Activated T-cell treated with anti-CD3 and anti-CD28 coated beads for 1 hour (primary cell): ENCODE measurements at places on chromosomes 5 and 9.

DNA sequence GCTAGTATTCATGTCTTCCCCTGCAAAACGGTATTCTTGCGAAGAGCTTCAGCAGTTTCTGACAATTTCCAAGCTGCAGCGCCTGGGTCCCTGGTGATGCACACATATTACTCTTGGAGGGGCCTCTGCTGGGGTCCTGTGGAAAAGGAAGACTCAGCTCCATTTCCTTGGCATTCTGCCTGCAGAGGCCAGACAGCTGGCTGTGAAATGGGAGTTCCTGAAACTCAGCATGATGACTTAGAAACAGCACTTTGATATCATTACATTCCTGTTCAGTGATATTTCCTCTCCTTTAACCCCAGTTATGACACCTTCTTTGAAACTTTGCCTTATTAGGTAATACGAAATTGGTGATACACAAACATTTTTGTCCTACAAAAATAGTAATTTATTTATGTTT is 98.5 kb downstream of the APBA1 start:
- no peak for DNase-seq

DNA sequence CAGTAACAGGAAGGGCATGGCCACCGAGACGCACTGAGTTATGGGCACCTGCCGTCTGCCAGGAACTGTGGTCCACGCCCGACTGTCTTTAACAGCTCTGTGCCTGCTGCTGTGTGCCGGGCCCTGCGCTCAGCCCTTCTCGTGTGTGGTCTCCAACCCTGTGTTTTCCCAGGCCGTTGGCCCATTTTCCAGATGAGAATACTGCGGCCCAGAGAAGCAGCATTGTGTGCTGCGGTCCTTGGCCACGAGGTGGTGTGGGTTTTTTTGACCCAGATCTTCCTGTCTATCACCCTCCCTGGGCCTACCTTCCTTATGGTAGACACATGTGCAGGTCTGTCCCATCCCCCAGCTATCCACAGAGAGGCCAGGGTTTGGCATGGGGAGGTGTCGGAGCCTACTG is 47.0 kb downstream of the RXRA start:
- no peak for DNase-seq

DNA sequence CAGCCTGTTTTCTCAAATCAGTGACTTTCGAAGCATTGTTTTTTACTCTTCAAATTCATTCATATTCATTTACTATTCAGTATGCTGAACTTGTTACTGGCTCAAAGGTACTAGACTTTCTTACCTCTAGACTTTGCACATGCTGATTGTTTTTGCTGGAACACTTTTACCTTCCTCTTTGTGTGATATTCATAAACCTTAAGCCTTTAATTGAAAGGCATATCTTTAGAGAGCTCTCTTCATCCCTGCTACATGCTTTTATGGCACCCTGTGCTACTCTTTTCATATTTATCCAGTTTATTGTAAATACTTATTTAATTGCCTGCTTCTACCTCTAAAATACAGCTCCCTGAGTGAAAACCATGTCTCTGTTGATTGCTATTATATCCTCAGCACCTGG is 48.7 kb upstream of the LRRC19 start:
- no peak for DNase-seq

DNA sequence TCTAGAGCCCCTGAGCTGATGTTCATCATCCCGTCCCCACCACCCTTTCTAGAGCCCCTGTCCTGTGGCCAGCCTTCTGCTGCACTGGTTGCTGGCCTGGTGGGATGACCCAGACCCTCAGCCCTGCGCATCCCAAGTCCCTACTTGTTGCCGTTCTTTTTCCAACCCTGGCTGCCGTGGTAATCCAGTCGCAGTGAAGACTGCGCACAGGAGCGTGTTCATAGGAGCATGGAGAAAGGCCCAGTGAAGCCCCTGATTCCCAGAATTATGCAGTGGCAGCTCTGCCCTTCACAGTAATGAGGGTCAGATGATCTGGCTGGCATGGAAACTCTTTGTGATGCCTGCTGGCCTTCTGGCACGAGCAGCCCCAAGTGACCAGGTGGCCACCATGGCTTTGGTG is 183.3 kb downstream of the CACNA1B start:
- DNase-seq, result no peak

GRCh38 chr9:7150153-7150890 is 392.5 kb downstream of the KDM4C start:
- DNase-seq, result no peak

DNA sequence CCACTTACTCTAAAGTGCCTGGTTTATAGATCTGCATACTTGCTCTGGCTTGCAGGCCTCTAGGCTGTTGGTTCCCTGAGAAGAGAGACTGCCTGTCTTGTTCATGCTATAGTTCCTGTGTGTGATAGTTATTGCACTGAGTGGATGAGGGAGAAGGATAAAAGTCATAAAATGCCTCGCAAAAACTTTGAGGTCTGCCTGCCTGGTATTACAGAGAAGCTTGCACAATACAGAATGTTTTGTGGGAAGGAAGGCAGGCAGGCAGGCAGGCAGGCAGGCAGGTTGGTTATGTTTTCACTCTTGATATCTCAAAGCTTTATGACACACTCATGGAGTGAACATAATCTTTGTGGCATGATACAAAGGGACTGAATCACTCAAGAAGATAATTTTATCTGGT is 287.1 kb downstream of the SLIT3 start:
- DNase-seq, result no peak

- DNase-seq, result no peak
These were observed 3.0 kb downstream of the HNRNPAB start for GRCh38 chr5:178207183-178207916.

DNA sequence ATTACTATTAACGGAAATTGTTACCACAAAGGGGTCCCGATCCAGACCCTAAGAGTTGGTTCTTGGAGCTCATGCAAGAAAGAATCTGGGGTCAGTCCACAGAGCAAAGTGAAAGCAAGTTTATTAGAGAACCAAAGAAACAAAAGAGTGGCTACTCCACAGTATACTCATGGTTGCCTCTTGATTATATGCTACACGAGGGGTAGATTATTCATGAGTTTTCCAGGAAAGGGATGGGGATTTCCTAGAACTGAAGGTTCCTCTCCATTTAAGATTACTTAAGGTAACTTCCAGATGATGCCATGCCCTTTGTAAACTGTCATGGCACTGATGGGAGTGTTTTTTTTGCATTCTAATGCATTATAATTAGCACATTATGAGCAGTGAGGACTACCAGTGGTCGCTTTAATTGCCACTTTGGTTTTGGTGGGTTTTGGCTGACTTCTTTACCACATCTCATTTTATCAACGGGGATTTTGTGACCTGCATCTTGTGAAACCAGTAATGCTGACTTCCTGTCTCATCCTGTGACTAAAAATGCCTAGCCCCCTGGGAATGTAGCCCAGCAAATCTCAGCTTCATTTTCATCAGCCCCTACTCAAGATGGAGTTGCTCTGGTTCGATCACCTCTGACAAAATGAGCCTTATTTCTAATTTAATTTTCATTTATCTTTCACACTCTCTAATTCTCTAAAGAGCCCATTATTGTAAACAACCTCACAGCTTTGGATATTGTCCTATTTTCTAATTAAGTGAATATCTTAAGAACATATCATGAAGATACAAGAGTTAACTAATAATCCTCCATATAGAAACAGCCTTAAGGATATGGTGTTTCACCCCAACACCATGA is 336.3 kb downstream of the RASEF start:
- no peak for DNase-seq

DNA sequence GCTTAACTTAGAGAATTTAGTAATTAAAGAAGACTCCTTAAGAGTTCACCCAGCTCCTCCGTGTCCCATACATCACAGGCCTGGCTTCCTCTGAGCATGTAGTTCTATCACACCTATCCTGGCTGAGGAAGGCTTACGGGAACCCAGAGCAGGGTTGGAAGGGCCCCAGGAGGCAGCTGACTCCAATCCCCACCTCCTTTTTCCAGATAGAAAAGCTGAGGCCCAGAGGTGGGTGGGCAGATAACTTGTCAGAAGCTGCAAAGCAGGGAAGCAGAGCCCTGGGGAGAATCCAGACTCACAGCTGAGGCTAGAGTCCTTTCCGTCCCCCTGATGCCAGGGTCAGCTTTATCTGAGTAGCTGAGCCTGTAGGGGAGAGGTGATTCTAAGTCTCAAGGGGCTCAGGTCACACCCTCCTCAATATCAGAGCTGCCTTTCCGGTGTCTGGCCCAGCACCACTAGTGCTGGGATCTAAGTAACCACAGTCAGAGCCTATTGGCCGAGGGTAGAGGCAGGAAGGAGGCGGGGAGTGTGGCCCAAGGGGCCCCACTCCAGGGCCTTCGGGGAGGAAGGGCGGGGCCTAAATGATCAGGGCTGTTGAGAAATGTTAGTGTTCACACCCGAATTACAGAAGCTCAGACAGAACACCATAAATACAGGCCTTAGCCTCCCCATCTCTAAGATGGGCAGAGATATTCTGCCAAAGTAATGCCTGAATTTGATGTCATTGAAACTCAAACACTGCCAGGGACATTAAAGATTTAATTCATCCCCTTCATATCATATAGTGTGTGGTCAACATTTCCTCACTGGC is 9.9 kb downstream of the CCDC69 start:
- peak; percentile 78 for DNase-seq

- no peak for DNase-seq
These were observed 54.6 kb upstream of the ECM2 start for GRCh38 chr9:92590377-92590776.

DNA sequence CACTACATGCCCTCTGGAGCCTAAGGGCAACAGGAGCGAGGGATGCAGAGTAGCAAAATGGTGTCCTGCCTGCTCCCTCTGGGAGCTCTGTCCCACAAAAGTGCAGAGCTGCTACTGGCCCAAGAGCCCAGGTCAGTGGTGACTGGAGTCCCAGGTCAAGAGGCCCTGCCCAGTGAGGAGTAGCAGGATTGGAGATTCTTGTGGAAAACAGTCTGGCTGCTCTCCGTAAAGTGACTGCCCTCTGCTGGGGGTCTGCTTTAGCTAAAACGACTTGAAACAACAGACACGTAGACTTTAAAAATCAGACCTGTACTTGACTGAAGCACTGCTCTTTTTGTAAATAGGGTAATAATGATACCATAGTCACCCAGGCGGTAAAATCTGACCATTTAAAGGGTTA is 917.0 kb downstream of the MAT2B start:
- no peak for DNase-seq

- no peak for DNase-seq
These were observed 57.3 kb downstream of the DAPK1 start for GRCh38 chr9:87554976-87555375.

GRCh38 chr5:115033861-115034260 is 135.8 kb downstream of the TRIM36 start:
- no peak for DNase-seq

DNA sequence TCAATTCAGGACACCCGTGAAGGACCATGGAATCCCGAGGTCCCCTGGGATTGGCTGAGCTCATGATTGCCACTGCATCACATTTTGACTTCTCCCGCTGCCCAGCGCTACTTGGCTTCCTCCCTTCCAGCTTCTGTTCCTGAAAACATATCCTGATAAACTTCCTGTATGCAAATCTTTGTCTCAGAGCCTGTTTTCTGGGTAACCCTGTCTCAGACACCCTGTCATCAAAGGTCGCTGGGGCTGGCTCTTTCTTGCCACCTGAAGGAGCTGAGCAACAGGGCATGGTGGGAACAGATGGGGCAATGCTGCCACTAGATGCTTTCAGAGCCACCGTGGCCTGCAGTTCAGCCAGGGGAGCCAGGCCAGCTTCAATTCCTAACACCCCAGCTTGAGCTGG is 154.3 kb upstream of the TBC1D2 start:
- DNase-seq, result no peak

- DNase-seq, result peak; percentile 57
These were observed 837 bp downstream of the UIMC1 start for GRCh38 chr5:177005619-177006264.

GRCh38 chr5:96177303-96177869 is 215.7 kb upstream of the ELL2 start:
- no peak for DNase-seq

DNA sequence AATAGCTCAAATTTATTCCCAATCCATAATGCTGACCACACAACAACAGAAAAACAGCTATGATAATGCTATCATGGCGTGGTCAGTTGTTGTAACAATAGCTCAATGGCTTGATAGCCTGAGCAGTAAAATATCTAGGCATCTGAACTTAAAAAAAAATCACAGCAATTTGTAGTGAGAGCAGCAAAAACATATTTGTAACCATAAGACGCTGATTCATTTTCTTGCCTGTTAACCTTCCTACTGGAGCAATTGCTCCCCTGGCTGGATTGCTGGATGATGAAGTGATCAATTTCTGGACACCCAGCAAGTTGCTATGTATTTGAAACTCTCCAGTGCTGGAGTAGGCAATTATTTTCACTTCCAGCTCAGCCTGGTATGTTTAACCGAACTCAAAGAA is 115.1 kb downstream of the PCSK1 start:
- DNase-seq, result no peak

DNA sequence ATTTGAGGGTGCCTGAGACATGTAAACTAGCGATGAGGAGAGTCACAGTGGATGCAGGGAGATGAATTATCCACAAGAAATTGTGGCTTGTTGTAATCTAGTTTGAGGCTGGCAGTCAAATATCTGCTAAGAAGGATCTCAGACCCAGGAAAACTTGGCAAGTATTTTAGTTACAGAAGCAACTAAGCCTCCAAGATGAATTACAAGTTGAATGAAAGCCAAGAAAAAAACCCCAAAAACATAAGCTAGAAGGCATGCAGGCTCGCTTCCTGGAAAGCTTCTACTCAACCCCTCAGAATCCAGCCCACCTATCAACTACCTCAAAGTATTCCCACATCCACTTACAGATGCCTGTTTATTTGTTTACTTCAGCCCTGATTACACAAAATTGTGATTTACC is 696.9 kb downstream of the MAT2B start:
- DNase-seq, result no peak

DNA sequence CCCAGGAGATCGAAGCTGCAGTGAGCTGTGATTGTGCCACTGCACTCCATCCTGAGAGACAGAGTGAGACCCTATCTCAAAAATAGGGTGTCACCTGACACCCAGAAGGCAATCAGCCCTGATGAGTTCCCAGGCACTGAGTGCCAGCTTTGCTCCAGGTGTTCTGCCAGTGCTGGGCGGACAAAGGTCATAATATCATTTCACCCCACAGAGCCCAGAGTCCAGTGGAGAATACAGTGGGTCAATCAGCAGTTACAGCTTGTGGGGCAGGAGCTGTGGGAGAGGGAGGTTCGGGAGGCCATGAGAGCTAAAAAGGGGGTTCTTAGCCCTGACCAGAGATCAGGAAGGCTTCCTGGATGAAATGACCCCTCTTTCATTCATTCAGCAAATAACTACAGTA is 24.4 kb upstream of the SH3RF2 start:
- no peak for DNase-seq

GRCh38 chr9:9045572-9045971 is 1246.0 kb upstream of the DMAC1 start:
- DNase-seq, result no peak
